ENCODE measurements at places on chromosomes 4 and X.

GRCh38 chr4:107036584-107037198 lies 578 bp upstream of the DKK2 start:
- DNase-seq = no peak

- no peak for DNase-seq
These were observed 16.6 kb downstream of the BST1 start for GRCh38 chr4:15719506-15719905.

DNA sequence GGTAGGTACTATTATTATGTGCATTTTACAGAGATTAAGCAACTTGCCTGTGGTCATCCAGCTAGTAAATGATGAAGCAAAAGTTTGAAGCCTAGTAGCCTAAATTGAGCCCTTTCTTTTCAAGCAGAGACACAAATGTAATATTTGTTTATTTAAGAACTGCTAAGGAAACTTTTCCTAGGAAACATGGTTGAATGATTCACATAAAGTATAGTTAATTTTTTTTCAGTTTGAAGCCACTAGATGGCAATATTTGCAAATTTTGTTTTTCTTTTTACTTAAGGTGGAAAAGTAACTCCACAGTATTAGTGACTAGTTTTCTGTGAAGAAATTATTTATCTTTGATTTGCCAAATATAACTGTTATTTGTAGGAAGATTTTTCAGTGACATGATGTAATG lies 52.8 kb upstream of the ANKRD17 start:
- DNase-seq = no peak

- DNase-seq = no peak
These were observed 57.2 kb downstream of the DIPK2B start for GRCh38 chrX:45143455-45143854.

DNA sequence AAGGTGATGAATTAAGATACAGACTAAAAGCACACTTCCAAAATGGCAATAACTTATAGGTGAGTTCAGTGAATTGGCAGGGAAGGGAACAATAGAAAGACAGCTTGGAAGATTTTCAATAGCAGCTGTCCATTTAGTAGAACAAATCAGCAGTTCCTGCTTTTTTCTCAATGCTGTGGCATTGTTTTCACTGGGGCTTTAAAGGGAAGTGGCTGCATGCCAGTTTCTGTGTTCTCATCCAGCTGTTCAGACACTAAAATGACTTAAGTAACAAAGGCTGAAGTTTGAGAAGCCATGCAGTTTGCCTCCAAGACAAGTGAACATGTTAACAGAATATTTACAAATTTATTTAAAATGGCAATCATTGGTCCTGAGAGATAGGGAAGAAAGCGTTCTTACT lies 291.9 kb downstream of the FAM47A start:
- no peak for DNase-seq

DNA sequence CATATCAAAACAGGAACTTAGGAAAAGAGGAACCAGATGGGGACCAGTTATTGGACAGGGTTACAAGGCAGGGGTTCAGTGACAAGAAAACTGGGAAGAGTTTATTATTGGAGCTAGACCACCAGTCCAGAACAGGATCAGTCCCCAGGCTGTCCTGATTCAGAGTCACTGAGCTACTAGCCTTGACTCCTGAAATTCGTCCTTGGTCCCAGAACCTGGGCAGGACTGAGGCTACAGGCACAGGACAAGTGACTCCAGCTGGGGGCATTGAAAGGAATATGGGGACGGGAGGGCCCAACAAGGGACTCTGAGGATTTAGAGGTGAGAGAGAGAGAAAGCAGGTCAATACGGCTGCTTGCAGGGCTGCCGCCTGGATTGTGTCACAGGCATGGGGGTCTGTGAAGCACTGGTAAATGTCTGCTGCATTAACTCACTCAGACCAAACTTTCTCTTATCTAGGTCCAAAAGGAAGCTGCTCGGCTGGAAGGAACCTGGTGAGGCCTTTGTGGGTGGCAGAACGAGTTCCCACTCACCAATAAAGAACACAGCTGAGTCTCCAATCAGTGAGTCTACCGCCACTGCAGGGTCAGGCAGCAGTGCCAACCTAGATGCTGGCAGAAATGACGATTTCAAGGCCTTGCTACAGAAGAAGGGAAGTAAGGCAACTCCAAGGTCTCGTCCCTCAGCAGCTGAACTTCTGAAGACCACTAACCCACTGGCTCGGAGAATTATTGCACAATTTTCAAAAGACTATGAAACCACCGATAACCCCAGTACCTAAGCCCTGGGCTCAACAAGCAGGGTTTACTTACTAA lies 11.3 kb upstream of the RTL5 start:
- no peak for DNase-seq

DNA sequence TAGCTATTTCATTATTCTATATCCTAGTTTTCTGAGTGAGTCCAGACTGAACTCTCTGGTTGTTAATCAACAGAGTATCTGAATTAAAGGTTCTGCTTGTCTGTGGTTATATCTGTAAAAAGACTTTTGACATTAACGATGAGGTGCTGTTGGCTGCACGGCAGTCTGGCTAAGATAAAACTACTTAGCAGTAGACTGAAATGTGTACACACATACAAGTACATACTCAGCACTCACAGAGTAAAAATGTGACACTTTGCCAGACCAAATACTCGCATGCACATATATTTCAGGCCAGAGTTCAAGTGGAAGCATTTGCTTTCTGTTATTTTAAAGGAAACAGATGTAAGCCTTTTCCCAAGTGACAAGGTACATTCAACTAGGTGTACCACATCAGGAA lies 80.5 kb downstream of the PRDM5 start:
- DNase-seq = no peak

DNA sequence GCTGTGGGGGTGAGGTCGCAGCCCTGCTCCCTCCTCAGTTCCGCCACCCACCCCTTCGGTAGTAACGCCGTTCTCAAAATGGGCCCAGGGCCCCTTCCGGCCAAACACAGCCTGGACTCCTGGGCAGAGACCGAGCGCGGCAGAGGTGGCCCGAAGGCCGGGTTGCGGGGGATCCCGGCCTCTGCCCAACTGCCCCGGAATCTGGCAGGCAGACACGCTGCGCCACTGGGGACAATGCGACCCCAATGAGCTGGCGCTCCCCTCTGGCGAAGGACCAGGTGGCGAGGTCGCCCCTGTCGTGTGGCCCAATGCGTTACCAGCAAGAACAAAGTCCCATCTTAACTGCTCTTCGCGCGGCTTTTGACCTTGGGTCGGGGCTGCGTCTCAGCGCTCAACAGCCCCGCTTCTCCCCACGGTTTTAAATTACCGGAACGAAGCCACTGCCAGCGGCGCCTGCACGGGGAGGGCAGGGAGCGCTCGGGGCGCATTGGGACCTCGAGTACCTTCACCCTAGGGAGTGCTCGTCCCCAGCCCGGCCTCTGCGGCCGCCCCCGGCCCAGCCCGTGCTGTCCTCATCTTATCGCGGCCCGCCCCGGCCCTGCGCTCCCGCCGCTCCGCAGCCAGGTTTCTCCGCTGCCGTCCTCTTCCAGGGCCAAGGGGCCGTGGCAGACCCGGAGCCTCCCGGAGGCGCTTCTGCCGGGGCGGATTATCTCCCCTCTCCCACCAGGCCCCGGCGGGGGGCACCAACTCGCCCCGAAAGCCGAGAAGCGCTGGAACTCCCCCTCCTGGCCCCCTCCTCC lies 22.2 kb upstream of the HMX1 start:
- DNase-seq = no peak

GRCh38 chrX:22409418-22409817 lies 136.7 kb downstream of the CBLL2 start:
- DNase-seq = no peak

- DNase-seq = no peak
These were observed 81.4 kb downstream of the IRF2 start for GRCh38 chr4:184392748-184393559.

All from stimulated activated CD4-positive, alpha-beta T cell treated with anti-CD3 and anti-CD28 coated beads, Interleukin-1b, Interleukin-23, amount 100 ng/mL, for 1 hour (primary cell).